Progenitor cell of endocrine pancreas (in vitro differentiated cells): ENCODE measurements at places on chromosomes 6 and 20. TPM values are rescaled to one million over a fixed set of nuclear protein-coding genes. Genes with fewer than 3 reads are reported as not detected.
A peak's percentile ranks its signal among the peaks of the same experiment; 100 is the strongest.

Gene TTLL9
- 2.4 TPM in 2 replicates for total RNA-seq

DNA sequence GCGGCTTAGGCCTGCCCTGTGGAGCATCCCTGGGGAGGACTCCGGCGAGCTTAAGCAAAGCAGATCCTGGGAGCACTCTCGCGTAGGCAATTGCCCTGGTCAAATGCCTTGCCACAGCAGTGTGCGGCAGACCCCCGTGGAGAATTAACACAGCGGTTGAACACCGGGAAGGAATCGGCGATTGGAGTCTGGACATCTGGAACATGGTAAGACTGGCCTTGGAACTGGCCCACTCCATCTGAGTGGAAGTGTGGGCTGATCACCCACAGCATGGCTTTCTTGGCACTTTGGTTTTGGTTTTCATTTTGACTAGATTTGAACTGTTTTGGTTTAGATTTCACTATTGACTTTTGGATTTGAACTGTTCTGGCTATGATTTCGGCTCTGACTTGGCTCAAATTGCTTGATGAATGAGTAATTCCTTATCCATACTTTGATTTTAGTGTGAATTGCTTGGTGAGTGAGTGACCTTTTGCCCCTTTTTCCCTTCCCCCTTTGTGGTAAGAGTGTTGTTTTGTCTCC is 300.7 kb downstream of the RNGTT start:
- DNase-seq, result no peak
- H3K27ac ChIP-seq, result no peak overlapping the region
- peaks cover 52% of the 10 kb centered on the region for H3K36me3 ChIP-seq
- H3K4me3 ChIP-seq, result no peak overlapping the region
- H3K4me1 ChIP-seq, result no peaks in the 10 kb centered on the region

DNA sequence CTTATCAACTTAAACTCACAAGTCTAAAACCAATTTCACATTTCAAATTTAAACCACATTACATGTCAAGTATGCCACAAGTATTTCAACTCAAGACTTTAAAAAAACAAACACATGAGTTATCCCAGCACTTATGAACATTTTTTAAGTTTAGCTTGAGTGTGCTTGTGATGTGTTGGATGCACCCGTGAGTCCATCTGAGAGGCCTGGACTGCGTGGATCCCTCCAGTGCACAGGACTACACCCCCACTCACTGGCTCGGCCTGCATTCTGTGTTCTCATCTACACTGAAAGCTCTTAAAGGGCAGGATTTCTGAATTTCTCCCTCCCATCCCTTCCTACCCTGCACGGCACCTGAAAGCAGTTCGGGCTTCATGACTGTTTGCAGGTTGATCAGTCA is 128.8 kb upstream of the CD93 start:
- H3K4me3 ChIP-seq, result no peak overlapping the region
- no peak for DNase-seq
- H3K27ac ChIP-seq, result no peak overlapping the region
- H3K27me3 ChIP-seq, result peaks cover 35% of the 10 kb centered on the region
- no peaks in the 10 kb centered on the region for H3K36me3 ChIP-seq
- peaks cover 5% of the 10 kb centered on the region for H3K4me1 ChIP-seq

- no peaks in the 10 kb centered on the region for H3K36me3 ChIP-seq
- no peaks in the 10 kb centered on the region for H3K27me3 ChIP-seq
- no peak overlapping the region for H3K4me3 ChIP-seq
Measured at GRCh38 chr6:15184441-15184861, 61.4 kb upstream of the JARID2 start.

Gene KIF3B
- total RNA-seq, result 60.2 and 61.6 TPM in 2 replicates

Gene SIRPD
- not detected in 2 replicates for total RNA-seq

- no peaks in the 10 kb centered on the region for H3K4me1 ChIP-seq
- H3K4me3 ChIP-seq, result no peak overlapping the region
- DNase-seq, result no peak
- no peak overlapping the region for H3K27ac ChIP-seq
- no peaks in the 10 kb centered on the region for H3K36me3 ChIP-seq
Measured at GRCh38 chr6:1482381-1483166, 93.2 kb downstream of the FOXF2 start.

Gene CASS4
- total RNA-seq, result 0.09 and 0.26 TPM in 2 replicates

DNA sequence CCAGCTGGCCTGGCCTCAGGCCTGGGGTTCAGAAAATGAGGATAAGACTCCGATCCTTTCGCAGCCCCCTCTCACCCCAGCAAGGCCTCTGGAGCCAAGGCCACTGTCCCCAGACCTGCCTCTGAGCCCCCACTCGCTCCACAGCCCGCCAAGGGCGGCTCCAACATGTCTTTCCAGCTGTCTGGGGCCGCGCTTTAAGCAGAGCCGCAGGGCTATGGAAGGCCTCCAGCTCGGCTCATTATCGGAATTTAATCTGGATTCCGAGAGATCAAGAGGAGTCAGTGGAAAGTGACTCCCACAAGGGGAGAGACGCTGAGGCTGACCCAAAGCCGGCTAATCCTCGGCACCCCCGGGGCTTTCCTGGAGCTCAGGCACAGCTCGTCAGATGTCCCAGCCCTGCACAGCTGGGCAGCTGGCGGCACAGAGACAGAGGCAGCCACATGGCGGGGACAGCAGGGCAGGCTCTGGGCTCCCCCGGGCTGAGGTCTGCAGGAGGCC is 41.8 kb downstream of the BMP7 start:
- H3K4me1 ChIP-seq, result peaks cover 6% of the 10 kb centered on the region
- H3K4me3 ChIP-seq, result no peak overlapping the region
- peaks cover 11% of the 10 kb centered on the region for H3K36me3 ChIP-seq
- no peak overlapping the region for H3K27ac ChIP-seq
- no peak for DNase-seq

DNA sequence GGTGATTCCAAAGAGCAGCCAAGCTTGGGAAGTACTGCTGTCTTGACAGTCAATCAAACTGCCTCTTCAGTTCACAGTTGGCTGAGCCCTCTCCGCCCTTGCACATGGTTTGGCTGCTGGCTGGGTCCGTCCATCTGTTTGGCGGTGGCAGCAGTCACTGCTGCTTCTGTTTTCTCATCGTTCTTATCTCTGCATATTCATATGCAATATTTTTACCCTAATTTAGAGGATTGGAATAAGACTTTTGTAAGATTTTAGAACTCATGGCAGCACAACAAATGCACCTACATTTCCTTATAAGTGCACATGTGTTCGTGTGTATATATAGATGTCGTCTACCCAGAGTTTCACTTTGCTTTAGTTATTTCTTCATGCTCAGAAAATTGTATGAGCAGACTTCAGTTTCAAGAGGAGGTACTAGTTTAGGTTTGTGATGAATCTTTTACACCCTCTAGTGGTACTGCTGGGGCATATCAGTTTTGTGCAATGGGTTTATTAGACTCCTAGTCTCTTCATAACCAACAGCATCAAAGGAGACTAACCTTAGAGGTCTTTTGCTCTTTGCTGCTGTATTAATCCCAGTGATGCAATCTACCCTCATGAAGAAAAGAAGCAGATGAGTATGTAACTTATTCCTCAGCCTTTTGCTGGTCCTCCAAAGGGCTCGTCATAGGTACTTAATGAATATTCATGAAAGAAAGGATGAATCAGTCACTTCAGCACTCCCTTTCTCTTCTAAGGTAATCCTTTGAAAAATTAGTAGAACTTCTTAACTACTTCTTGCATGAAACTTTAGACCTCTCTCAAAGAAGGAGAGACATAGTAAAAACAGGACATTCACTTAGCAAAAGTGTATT is 44.3 kb downstream of the KHDC1L start:
- no peak overlapping the region for H3K27ac ChIP-seq
- no peaks in the 10 kb centered on the region for H3K4me1 ChIP-seq
- H3K27me3 ChIP-seq, result peaks cover 13% of the 10 kb centered on the region
- no peaks in the 10 kb centered on the region for H3K36me3 ChIP-seq
- no peak overlapping the region for H3K4me3 ChIP-seq
- DNase-seq, result no peak

DNA sequence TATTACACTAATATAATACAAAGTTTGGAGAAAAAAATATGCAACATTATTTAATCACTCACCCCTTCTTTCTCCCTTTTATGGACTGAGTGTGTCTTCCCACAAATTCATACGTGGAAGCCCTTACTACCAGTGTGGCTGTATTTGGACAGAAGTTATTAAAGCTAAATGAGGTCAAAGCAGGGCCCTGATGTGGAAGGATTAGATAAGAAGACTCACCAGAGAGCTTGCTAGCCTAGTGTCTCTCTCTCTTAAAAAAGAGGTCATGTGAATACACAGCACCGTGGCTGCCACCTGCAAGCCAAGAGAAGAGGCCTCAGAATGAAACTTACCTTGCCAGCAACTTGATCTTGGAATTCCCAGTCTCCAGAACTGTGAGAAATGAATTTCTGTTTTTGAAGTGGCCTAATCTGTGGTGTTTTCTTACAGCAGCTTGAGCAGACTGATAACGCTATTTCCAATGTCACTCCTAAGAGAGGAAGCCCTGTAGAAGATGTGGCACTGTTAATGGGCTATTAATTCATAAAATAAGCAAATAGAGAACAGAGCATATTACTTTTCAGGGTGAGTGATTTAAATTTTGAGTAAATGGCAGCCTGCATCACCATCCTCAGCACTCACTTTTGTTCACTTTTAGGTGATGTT is 233.4 kb downstream of the TBC1D7 start:
- H3K27ac ChIP-seq, result no peak overlapping the region
- no peak overlapping the region for H3K4me3 ChIP-seq
- H3K36me3 ChIP-seq, result no peaks in the 10 kb centered on the region

DNA sequence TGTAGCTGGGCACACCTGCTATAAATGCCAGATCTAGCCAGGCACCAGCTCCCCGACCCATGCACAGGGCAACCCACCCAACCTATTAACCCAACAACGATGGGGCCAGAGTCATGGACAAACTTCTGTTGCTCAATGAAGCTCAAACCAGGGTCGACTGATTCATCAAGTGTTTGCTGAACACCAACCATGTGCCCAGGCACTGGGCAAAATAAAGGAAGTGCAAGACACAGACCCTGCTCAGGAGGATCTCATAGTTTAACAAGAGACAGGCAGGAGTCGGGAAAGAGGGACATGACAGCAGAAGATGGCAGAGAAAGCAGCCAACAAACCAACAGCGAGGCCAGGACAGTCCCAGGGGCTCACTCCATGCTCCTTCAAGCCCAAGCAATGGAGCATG is 18.8 kb downstream of the KCNK5 start:
- H3K36me3 ChIP-seq, result no peaks in the 10 kb centered on the region
- H3K4me1 ChIP-seq, result peaks cover 59% of the 10 kb centered on the region
- H3K4me3 ChIP-seq, result no peak overlapping the region
- peaks cover 4% of the 10 kb centered on the region for H3K27me3 ChIP-seq
- no peak overlapping the region for H3K27ac ChIP-seq
- DNase-seq, result no peak

DNA sequence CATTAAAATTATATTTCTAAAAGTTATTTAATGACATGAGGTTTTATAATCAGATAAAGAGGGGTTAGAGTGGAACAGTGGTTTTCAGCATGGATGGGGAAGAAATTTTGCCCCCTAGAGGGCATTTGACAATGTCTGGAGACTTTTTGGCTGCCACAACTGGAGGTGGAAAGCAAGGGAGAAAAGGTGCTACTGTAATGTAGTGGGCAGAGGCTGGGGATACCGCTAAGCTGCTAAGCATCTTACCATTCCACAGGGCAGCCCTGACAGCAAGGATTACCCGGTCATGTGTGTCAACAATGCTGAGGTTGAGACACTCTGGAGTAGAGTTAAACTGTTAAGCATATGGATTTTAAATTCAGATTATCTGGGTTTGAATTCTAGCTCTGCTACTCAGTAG is 52.9 kb upstream of the FABP7 start:
- H3K27me3 ChIP-seq, result no peaks in the 10 kb centered on the region
- DNase-seq, result no peak
- H3K4me1 ChIP-seq, result no peaks in the 10 kb centered on the region
- peak overlapping the region; percentile 2 for H3K27ac ChIP-seq

Gene CHRNA4
- total RNA-seq, result 0.43 and 0.44 TPM in 2 replicates

Gene SLC22A2
- not detected in 2 replicates for total RNA-seq

DNA sequence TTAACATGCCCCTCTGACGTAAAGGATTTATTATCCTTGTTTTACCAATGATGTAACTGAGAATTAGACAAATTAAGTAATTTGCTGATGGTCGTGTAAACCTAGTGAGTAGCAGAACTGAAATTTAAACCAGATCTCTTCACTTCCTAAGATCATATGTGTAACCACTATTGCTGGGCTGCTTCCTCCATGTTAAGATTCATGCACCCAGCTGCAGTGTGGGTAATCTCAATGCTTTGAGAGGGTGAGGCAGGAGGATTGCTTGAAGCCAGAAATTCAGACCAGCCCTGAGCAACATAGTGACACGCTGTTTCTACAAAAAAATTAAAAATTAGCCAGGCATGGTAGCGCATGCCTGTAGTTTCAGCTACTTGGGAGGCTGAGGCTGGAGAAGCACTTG is 97.9 kb downstream of the L3MBTL3 start:
- peaks cover 2% of the 10 kb centered on the region for H3K4me1 ChIP-seq
- no peak overlapping the region for H3K27ac ChIP-seq
- peaks cover 6% of the 10 kb centered on the region for H3K36me3 ChIP-seq
- no peaks in the 10 kb centered on the region for H3K27me3 ChIP-seq
- DNase-seq, result no peak

DNA sequence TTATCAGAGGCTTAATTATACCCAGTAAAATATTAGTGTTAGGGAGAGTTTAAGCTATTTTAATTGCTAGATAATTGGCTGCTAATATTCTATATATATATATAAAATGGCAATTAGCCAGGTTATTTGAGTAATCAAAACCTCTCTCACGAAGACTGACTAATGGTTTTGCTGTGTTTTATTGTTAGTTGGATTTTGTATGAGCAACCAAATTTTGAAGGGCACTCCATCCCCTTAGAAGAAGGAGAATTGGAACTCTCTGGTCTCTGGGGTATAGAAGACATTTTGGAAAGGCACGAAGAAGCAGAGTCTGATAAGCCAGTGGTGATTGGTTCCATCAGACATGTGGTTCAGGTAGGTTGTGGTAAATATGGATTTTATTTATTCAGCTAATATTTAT is 102.2 kb downstream of the RTN4IP1 start:
- H3K4me3 ChIP-seq, result no peak overlapping the region
- no peak overlapping the region for H3K27ac ChIP-seq
- no peaks in the 10 kb centered on the region for H3K36me3 ChIP-seq
- peaks cover 2% of the 10 kb centered on the region for H3K27me3 ChIP-seq

DNA sequence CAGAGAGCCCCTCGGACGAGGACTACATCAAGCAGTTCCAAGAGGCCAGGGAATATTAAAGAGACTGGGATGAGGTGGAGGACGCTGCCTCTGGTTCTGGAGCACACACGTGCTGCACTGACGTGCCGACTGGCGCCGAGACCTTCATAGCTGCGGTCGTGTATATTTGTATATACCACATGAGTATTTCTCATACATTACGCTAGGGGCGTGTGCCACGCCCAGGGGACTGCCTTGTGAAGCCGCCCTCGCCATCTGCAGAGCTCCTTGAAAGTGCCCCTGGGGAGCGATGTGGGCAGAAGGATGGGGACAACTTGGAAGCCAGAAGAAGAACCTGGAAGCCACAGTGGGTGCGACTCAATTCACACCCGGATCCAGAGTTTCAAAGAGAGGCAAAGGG is 78.3 kb downstream of the ISM1 start:
- no peaks in the 10 kb centered on the region for H3K4me1 ChIP-seq
- peaks cover 5% of the 10 kb centered on the region for H3K27me3 ChIP-seq
- no peak for DNase-seq
- H3K4me3 ChIP-seq, result no peak overlapping the region
- no peaks in the 10 kb centered on the region for H3K36me3 ChIP-seq
